ENCODE measurements at places on chromosomes 7 and 10.
A peak's percentile ranks its signal among the peaks of the same experiment; 100 is the strongest.

GRCh38 chr10:112914288-112914952 is 35.6 kb upstream of the TCF7L2 start:
- DNase-seq = no peak

- no peak for DNase-seq
Observed at GRCh38 chr10:52297747-52298146, 16.3 kb upstream of the DKK1 start.

DNA sequence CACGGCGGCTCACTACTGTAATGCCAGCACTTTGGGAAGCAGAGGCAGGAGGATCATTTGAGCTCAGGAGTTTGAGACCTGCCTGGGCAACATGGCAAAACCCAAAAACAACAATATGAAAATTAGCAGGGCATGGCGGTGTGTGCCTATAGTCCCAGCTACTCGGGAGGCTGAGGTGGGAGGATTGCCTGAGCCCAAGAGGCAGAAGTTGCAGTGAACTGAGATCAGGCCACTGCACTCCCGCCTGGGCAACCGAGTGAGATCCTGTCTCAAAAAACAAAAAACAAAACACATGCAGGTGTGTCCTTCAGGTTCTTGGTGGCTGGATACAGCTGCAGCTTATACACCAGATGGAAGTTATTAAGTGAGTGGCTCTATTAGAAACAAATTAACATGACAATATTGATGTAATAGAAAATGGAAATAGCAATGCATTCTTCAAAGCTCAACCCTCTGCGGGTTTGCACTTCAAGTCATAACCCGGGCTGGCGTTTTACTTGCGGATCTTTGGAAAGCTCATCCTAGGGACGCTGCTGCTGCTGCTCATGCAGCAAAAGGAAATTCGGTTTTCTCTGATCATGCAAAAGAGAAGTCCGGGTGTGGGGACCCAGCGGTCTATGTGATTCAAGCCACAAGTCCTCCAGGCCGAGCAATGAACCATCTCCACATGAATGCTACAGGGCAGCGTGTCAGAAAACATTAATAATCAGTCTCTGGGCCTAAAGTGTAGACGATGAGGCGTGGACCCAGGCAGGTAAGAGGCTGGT is 281.9 kb downstream of the PRPF18 start:
- no peak for DNase-seq

- peak; percentile 67 for DNase-seq
Observed at GRCh38 chr7:25025218-25025671, 45.3 kb upstream of the OSBPL3 start.
